Gastroesophageal sphincter (tissue), 4 donors: ENCODE measurements at places on chromosomes 5 and 9.

- ATAC-seq, result no peak
These were observed 196.2 kb downstream of the SLCO4C1 start for GRCh38 chr5:102099766-102100331.

GRCh38 chr9:26247861-26248260, 569.6 kb upstream of the TUSC1 start:
- no peak for ATAC-seq

DNA sequence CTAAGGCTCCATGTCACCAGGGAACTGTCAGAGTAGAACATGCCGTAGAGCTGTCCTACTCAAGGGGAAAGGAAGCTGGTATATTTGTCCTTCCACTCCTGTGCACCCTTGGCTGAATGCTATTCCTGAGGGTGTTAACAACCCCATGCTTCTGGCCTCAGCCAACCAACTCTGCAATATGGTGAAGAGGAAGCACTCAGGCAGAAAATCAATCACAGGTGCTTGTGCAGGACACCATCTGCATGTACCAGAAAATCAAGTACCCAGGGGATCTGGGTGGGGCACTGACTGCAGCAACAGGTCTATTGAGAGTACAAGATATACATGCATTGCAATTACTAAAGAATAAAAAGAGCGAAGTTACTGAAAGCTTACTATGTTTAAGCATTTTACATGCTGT, 51.4 kb upstream of the NEK6 start:
- no peak for ATAC-seq

GRCh38 chr5:140881889-140882590, at the start of gene PCDHA13:
Gene PCDHA13 (plus strand): TSS chr5:140882124. CDS start chr5:140882269, 145 bp downstream.
- no peak for ATAC-seq

GRCh38 chr5:72452515-72453245, 54.5 kb downstream of the ZNF366 start:
- ATAC-seq, result peak; percentile 87

- ATAC-seq, result no peak
These were observed 142.9 kb downstream of the GNA14 start for GRCh38 chr9:77505232-77505631.
